BJ (cell line): ENCODE measurements at places on chromosomes 6 and 20.

DNA sequence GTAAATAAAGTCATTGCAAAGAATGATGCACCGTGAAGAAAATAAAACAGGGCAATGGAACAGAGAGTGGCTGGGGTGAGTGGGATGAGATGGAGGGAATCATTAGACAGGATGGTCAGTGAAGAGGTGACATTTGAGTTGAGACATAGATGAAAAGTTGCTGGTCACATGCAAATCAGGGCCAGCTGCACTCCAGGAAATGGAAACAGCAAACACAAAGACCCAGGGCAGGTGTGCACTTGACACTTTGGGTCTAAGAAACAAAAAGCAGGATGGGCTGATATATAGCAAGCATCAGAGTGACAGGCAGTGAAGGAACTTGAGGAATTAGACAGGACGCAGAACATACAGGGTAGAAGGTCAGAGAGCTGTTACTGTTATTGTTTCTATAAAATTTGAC is 171.5 kb upstream of the RIPOR2 start:
- no peak for DNase-seq

DNA sequence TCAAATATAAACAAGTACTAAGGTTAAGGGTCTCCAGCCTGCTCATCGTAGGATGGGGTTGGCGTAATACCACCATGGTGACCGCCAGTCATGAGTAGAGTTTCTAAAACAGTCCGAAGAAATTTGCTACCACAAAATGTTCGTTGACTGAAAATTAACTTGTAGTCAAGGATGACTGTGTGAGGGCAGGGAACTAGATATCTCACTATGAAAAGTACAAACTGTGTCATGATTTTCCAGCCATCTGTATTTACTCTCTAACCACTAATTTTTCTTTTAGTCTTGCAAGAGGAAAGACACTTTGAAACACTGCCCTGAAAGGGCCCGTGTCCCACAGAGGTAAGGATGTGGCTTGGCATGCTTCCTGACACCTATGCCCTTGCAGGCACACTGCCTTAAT is 99.7 kb downstream of the IRF4 start:
- no peak for DNase-seq

DNA sequence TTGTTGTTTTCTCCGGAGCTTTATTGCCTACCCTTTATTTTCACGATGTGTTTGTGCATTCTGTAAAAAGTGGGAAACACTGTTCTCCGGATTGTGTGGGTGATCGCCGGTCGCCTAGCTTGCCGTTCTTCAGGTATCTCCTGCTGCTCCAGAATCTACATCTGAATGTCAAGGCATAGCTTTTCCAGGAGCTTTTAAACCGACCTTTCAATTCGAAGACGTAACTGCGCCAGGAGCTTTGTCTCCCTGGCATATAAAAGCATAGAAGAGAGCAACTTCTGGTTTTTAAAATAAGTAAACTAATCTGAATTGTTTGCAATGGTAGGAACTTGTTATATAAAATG is 96.0 kb downstream of the HFE start:
- no peak for DNase-seq

DNA sequence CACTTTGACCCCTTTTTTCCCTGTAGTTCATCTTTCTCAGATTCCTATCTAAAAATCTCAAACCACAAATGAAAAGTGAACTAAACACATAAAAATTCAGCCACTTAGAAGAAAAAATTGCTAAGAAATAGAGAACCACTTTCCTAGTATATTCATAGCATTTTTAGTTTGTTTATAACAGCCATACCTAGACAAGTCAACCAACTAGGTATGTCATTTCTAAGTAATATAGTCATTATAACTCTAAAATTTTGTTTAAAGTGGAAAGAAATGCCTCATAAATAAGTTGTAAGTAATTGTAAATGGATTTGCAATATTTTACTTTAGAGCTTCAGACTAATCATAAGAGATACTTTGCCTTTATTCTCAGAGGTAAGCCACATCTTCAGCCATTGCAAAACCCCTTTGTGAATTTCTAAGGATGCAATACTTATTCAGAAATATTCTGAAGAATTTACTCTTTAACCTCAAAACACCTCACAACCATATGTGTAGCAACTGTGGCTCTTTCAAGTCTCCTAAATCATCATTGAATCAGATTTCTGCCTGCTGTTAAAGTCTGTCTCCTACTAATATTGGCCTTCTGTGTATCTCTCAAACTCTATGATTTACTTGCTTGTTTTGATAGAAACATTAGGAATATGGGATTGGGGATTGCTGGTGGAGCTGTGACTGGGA is 6.9 kb upstream of the SUMO4 start:
- DNase-seq, result no peak

DNA sequence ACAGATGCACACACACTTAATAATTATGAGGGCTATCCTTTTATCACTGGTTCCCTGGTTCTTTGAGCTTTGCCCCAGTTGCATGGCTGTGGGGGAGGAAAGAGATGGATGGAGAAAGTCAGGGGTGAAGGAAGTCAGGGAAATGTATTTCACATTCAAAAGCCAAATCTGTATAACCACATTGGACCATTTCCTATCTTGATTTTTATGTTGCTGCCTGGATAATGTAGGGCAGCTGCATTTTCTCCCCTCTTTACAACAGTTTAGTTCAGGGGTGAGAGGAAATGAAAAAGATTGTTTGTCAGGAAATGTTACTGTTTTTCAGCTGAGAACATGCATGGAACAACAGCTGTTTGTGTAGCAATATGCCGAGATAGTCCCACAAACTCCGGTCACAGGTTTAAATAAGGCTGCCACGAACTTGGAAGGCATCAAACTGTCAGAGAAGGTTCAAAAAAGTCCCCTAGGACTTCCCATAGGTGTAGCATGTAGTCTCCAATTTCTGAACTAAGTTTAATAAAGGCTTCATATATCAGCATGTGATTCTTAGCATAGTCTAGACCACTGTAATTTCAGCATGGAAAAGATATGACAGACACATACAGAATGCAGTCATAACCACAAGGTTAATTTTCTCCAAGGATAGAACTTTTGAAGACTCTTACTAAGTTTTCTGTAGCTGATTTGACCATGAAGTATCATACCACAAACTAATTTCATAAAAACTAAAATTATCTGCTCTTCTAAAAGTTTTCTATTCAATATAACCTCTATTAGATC is 82.1 kb upstream of the COL21A1 start:
- DNase-seq, result no peak

DNA sequence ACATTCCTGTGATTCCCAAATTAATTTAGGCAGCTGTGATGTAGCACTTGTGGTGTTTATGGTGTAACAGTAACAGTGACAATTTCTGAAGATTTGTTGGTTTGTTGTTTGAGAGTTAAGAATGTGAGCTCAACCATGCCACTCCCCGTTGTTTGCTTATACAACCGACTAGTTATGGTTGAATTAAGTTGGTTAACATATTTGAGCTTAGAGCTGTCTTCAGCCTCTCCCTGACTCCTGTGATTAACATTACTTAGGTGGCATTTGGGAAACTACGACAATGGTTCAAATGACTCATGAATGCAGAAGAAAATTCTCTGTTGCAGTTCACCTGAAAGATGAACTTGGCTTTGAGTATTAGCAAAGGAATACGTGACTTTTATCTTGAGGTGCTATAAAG is 35.9 kb upstream of the PRL start:
- no peak for DNase-seq

DNA sequence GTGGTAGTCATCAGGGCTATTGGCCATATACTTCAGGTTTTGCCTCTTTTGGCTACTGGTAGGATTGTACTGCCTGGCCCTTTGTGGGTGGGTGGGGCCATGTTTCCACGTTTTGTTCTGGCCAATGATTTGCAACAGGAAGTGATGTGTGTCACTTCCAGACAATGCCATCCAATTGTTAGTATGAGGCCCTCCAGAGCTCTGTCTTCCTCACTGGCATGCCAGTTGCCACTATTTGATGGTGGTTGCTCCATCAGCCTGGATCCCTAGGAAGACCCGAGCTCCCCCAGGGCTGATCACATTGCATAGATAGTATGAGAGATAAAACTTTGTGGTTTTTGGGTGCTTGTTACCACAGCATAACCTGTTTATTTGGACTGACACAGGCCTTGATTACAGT is 7.7 kb upstream of the LRRN4 start:
- DNase-seq, result no peak

DNA sequence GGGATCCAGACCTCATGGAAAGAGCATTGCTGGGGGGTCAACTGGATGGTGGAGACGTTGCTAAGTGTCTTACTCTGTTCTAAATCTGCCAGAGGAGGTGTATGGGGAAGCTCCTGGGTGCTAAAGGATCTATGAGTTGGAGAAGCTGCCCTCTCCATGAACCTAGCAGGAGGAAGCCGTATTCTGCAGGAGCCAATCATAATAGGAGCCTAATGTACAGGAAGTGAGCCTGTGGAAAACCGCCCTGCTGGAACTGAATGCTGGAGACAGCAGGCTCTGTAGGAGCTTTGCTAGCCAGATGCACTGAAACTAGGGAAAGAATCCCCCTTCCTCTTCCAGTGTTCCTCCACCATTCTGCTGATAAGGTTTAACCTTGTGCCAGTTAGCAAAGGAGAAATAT is 10.9 kb downstream of the CASP8AP2 start:
- no peak for DNase-seq

DNA sequence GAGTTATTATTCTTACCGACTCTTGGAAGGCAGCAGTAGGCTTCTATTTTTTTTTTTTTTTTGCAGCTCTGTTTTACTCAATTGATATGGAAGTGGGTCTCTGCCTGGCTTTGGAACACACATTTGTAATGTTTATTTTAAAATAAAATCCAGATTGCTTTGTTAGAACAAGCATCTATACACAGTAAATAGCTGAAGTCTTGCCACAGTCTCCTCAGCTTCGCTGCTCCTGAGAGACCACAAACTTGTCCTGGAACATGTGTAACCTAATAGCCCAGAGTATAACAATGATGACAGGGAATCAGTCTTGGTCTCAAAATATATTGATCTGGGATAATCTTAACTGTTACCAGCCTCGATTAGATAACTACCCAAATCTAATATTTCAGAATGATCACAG is 299.8 kb upstream of the NOX3 start:
- DNase-seq, result no peak
